Activated T-cell treated with anti-CD3 and anti-CD28 coated beads, Interleukin-2, amount 50 U/mL, for 1 hour (primary cell): ENCODE measurements at places on chromosomes 4 and X.

GRCh38 chr4:183838987-183839712 is 66.0 kb upstream of the STOX2 start:
- no peak for DNase-seq

DNA sequence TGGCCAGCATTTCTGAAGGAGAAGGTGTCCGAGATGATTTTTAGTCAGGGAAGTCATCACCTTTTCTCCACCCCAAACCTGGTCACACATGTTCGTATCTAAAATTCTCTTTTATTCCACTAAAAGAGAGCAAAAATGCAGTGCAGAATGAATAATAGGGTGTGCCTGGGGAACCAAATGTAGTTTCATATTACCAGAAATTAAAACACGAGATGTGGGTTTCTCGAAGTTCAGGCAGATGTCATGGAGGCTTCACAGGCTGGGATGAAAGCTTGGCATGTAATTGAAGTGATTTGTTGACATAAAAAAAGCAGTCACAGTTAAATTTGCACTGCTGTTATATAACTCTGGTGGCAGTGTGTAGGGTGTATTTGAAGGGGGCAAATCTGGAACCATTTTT is 165.5 kb upstream of the PDE5A start:
- no peak for DNase-seq

GRCh38 chr4:146577111-146577510 is 55.4 kb upstream of the SLC10A7 start:
- no peak for DNase-seq

GRCh38 chrX:48470833-48471118 is 716 bp upstream of the SLC38A5 start:
- DNase-seq: no peak

DNA sequence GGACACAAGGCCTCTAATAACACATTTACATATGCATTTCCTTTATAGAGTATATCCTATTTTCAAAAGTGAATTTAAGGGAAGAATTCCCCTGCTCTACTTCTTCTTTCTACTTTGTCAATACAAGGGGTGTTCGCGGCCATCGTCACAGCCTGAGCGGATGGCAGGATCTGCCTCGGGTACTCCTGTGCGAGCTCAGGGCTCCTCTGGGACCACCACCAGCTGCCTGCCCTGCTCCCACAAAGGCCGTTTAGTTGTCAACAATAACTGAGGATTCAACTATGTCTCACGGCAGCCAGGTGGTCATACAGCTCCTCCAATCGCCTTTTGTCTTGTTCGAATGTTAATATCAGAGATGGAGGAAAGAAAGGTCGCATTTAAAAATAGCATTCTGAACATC is 228.2 kb upstream of the TENM3 start:
- no peak for DNase-seq

DNA sequence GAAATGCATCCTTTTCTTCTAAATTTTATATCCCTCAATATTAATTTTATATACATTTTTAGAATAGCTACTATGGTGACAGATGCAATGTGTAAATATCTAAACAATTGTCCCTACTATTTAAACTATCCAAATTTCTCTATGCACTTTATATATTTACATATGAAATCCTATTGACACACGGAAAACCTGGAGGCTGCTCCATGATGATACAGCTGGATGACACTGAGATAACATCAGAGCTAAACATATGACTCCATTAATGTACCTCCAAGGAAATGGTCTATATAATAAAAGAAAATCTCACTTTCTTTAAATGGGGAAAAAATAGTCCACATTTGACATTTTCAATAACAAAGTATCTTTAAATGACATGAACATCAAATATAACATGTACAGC is 43.7 kb downstream of the DDX60 start:
- DNase-seq: no peak

GRCh38 chr4:7787067-7787466 is 152.6 kb downstream of the AFAP1 start:
- no peak for DNase-seq

DNA sequence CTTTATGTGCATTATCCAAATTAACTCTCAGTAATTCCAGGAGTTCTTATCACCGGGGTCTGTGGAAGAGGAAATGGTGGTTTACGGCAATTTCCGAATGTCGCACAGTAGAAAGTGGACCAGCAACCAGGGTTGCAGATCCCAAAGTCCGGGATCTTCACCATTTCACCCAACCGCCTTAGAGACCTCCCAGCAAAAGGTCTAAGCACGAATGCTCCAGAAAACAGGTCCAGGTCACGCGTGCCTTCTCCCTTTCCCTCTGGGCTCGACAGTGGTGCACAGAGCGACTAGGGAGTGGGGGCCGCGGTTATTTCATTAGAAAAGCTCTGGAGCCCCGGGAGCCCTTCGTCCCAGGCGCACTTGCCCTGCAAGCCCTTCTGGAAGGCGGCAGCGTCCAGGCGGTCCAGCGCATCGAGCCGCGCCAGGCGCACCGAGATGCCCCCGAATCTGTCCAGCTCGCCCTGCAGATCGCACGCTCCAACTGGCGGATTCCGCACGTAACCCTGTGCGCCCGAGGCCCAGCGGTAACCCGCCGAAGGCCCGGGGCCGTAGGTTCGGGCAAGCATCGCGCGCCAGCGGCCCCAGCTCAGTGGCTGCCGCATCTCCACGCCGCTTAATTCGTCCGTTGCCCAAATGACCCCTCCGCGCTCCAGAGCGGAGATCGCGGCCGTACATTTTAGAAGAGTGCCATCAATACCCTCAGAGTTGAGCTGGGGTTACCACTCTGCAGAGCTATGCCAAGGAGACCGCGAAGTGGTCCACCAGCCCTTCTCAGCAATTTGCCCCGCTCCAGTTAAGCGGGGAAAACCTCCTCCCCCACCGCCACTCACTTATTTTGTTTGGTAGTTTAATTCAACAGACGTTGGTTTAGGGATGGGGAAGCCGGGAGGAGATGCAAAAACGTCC is at the start of gene NUDT6:
TSS of gene NUDT6 (minus strand) at position 627 of the 906 bp plus-strand sequence. CDS start at position 602, 25 bp downstream.
- peak; percentile 45 for DNase-seq

GRCh38 chrX:154516656-154517100 is 646 bp upstream of the FAM3A start:
- DNase-seq: no peak

DNA sequence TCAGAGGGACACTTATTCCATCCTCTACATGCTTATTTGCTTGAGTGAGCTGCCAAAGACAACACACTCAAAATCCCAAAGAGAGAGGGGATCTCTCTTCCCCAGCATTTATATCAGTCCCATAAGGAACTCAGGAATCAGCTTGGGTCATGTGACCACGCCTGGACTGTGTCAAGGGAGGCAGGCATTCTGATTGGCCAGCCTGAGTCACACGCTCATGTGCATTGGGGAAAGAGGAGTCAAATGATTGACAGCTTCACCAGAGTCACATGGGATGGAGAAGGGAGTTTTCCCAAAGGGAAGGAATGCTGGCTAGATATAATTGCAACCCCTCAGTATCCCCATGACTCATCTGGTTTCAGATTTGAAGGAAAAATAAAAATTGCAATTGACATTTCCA is 49.0 kb downstream of the RWDD4 start:
- no peak for DNase-seq

GRCh38 chr4:81498046-81498445 is 26.3 kb upstream of the RASGEF1B start:
- no peak for DNase-seq

DNA sequence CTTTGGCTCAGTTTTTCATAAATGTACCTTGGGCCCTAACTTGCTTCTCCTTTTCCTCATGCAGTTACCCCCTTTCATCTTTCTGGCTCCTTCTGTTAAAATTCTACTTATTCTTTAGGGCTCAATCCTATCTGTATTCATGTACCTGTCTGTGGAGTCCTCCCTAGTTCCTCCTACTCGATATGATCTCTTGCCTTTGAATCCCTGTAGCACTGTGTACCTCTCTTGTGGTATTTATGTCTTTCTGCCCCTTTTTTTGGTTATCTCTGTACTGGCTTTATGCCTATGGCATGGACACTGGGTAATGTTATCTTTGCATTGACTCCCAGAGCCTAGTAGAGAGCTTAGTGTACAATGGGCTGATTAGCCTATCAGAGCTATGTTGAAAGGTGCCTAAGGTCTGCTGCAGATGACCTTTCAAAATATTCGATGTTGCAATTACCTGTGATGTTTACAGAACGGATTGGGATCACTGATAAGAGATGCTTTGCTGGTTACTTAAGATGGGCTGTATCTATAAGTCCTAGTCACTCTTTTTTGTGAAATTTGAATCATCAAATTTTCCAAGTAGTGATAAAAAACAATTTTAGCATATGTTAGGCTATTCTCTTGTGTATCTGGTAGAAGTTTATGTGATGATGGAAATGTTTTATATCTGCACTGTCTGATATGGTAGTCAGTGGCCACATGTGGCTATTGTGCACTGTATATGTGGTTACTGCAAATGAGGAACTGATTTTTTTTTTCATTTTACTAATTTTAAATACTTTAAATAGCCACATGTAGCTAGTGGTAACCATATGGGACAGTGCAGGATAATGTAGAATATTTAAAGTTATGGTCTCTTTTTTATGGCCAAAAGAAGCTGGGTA is 33.5 kb downstream of the TMEM164 start:
- no peak for DNase-seq

DNA sequence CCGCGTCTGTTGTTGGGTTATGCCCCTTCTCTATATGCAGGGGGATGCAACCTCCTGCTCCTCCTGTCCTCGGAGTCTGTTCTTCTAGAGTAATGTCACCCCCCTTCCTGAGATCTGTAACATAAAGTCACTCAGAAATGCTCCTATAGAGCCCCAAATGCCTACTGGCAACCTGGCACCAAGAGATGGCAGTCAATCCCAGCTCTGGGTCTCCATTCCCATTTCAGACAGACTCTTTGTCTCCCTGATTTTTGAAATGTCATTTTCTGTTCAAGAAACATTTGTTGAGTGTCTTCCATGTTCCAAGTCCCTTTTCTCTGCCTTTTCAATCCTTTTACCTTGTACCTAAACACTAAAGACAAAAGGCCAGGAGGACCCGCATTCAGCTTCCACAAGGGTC is 9.6 kb upstream of the PRDM8 start:
- DNase-seq: no peak

DNA sequence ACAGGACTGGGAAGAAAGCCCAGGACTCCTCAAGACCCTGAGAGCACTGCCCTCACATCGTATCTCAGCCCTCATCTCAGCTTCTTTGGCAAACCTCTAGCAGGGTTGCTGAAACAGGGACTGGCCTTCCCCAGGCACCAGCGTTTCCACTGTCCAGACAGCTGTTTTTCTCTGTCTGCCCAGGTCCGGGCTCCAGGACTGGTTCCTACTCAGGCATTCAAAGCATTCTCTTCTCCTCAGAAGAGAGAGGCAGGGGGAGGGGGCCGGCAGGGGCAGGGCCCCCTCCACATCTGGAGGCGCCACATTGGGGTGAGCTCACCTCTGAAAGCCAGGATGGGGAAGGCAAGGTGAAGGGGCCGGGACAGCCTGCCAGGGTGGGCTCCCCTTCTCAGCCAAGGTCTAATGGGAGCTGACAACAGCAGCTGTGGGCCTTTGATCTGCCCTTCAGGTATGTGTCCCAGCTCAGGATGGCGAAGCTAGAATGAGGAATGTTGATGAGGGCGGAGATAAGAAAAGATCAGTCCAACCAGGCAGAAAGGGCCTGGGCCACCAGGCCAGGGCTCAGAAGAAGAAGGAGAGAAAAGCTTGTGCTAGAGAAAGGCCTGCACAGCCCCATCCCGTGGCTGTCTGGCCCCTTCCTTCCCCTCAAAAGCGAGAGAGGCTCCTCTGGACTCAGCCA is 60.4 kb downstream of the PJA1 start:
- DNase-seq: no peak

DNA sequence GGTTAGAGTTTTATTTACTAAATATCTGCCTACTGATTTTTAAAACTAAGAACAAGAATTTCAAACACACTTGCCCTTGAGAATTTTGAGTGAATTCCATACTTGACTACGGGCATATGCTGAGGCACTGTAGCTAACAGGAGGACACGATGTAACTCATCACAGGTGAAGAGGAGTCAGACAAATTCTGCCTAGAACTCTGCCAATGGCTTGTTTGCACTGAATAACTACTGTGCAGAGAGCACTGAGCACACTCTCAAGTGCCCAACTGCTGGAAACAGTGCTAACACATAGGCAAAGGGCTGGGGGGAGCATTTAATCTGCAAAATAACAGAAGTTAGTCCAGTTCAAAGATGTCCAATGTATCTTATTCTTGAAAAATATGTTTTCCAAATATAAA is 104.4 kb downstream of the WDFY3 start:
- no peak for DNase-seq

DNA sequence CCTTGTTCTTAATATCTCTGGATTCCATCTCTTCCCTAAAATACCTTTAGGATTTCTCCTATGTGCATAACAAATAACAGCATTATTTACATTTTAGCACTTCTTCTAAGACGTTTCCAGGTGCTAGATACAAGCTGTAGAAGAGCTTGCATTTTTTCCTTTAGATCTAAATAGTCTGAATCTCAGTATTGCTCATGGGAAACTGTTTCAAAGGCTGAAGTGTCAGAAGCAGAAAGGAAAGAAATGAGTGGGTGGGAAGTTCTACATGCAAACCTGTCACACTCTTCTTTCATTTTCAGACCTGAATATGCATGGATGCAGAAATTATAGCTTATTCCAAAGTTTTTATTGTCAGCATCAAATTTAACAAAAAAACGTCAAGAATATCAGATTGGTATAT is 41.8 kb downstream of the FGF13 start:
- no peak for DNase-seq

GRCh38 chr4:139735381-139736273 is 70.0 kb downstream of the MGST2 start:
- peak; percentile 20 for DNase-seq

DNA sequence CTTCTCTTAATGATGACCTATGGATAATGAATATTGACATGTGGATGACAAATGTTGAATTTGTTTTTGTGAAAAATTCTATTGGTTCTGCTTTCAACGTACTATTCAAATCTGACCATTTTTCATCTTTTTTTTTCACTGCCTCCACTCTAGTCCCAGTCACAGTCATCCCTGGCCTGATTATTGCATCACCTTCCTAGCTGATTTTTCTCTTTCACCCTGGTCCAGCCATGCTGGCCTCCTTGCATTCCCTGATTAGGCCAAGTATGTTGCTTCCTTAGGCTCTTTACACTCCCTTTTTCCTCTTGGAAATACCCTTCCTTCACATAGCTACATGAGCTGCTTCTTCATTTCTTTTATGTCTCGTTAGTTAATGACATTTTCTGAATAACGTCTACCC is 58.1 kb upstream of the MAP9 start:
- no peak for DNase-seq

GRCh38 chr4:27101126-27101525 is 240.5 kb downstream of the STIM2 start:
- no peak for DNase-seq

- DNase-seq: no peak
Measured at GRCh38 chr4:89382439-89382838, 74.8 kb upstream of the GPRIN3 start.

DNA sequence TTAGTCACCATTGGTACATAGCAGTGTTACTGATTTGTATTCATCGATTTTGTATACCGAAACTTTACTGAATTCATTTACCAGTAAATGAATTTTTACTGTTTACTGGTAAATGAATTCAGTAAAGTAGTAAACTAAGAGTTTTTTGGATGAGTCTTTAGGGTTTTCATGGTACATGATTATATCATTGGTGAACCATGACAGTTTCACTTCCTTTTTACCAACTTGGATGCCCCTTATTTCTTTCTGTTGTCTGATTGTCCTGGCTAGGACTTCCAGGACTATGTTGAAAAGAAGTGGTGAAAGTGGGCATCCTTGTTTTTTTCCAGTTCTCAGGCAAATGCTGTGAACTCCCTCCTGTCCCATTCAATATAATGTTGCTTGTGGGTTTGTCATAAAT is 494.9 kb downstream of the GALNTL6 start:
- DNase-seq: no peak
